ENCODE measurements at places on chromosomes 16 and 17.

DNA sequence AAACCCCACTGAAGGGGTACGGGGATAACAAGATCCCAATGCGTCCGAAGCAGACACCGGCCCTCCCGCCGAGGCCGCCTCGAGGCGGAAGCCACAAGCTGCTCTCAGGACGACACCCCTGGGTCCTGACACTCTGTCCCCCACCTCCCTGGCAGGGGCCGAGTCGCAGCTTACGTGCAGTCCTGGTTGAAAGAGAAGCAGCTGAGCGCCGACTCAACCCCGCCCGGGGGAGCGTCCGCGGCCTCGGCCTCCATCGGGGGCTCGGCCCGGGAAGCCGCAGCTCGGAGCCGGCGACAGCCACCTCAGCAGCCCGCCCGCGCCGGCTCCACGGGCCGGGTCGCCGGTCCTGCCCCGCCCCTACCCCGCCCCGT, at the start of gene WIPI1:
Gene WIPI1, minus strand, starts transcription at position 329 of the 371 bp plus-strand sequence. Its CDS starts 75 bp downstream, at position 254.
- DNase-seq: peak; percentile 81

GRCh38 chr17:57858838-57859237, 9.0 kb upstream of the MRPS23 start:
- no peak for DNase-seq

- peak; percentile 64 for DNase-seq
These were observed 10.2 kb downstream of the CLUH start for GRCh38 chr17:2701161-2701995.

DNA sequence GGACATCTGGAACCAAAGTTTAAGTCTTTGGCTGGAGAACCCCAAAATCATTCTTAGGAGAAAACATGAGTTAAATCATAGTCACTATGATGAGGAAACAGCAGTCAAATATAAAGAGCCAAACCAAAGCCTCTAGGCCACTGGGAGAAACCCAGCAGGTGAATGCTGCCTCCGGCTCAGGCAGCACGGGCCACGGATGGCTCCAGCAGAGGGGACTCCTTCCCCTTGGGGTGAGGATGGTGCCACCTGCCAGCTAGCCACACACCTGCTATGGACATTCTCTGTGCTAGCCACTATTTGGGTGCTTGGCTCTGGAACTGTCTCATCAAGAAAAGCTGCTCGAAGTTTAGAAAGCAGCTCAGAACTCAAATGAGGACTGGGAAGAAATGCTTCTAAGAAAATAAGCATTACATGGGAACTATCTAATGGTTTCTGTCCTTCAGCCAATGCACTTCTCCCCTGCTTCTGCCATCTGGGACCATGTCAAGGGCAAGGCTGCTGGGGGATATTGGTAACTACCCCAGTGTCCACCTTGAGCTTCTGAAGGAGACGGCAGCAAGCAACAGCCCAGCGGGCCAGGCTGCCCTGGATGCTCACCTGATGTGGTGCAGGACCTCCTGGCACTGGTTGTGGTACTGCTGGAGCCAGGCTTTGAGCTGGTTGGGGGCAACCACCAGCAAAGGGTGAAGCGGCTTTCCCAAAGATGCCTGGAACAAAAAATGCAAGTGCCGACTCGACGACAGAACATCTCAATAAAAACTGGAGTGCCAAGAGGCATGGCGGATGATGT, 22.5 kb downstream of the ELAC2 start:
- no peak for DNase-seq
